ENCODE measurements at places on chromosomes 6 and 20.
A peak's percentile ranks its signal among the peaks of the same experiment; 100 is the strongest.

- no peak for DNase-seq
Measured at GRCh38 chr6:99362678-99363268, 13.3 kb upstream of the FAXC start.

DNA sequence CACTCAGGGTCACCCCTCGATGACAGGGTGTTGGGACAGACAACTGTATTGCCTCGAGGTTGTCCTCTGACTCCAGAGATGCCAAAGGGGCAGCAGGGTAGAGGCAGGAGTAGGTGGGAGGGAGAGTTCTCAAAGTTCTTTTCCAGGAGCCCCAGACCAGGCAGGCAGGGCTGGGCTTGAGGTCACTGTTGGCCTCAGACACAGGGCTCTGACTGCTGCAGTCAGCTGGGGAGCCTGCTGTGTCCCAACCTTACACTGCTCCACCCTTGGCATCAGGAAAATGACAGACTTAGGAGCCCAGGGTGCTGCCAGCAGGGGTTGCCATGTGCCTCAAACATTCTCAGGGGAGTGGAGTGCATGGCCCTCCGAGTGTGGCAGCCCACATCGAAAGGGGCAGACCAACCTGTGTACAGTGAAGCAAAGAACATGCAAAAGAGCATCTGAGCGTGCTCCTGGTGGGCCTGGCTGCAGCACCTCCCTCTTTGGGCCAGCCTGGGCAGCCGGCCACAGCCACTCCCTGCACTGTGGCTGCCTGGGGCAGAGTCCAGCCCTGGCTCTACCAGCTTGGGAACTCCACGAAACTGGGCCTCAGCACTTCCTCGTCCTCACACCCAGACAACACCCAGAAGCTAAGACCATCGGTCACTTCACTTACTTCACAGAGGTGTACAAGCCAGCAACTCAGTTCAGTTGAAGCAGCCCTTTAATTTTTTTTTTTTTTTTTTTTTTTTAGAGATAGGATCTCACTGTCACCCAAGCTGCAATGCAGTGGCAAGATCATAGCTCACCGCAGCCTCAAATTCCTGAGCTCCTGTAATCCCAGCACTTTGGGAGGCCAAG is 24.0 kb downstream of the C6orf132 start:
- DNase-seq, result no peak

- no peak for DNase-seq
Measured at GRCh38 chr6:45845567-45845966, 170.1 kb downstream of the CLIC5 start.

DNA sequence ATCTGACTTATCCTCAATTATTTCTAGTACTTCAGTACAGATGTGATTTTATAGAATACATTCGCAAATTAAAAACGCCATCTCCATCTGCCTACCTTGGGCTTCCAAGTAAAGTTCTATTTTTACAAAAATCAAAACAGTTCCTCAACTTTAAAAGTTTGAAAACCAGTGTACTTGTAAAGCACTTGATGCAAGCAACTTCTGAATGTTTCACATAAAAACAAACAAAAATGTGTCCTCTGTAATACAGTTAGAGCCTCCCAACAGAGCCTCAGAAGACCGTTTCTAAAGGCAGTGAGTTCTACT is 384 bp upstream of the MANEA start:
- no peak for DNase-seq

- DNase-seq, result no peak
Measured at GRCh38 chr20:4812216-4812615, 90.5 kb downstream of the PRND start.

GRCh38 chr6:134925800-134926199 is 24.1 kb downstream of the ALDH8A1 start:
- no peak for DNase-seq

- no peak for DNase-seq
Measured at GRCh38 chr20:44581515-44581914, 864 bp upstream of the PKIG start.

- DNase-seq, result no peak
Measured at GRCh38 chr20:16555754-16556153, 17.5 kb downstream of the KIF16B start.

GRCh38 chr6:24524805-24525204 is 30.0 kb downstream of the ALDH5A1 start:
- no peak for DNase-seq

DNA sequence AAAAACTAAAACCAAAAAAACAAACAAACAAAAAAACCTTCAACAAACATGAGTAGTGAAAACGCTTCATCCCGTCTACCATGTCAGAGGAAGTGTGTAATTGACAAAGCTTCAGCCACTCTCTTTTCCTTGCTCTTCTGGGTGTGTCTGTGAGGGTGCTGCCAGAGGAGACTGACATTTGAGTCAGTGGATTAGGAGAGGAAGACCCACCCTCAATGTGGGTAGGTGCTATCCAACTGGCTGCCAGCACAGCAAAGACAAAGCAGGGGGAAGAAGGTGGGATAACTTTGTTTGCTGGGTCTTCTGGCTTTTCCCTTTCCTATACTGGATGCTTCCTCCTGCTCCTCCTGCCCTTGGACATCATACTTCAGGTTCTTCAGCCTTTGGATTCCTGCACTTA is 145.6 kb downstream of the TASP1 start:
- DNase-seq, result peak; percentile 2

DNA sequence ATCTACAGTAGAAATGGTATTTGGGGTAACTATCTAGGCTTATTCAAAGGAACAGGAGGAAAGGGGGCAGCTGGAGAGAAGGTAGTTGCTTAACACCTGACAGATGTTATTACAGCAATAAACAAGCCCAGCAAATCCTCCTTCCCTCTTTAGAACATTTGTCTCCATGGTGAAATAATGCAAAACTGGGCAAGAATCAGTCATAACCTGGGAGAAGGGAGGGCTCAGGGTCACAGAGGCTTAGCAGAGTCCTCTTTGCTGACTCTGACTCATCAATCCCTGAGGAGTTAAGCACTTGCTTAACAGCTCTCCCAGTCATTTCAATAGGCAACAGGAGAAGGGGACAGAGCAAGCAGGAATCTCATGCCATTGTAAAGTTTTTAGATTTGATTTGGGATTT is 230.3 kb downstream of the IBTK start:
- peak; percentile 54 for DNase-seq

GRCh38 chr20:7772371-7772770 is 167.9 kb downstream of the HAO1 start:
- DNase-seq, result no peak
